ENCODE measurements at places on chromosomes 7 and 10.

DNA sequence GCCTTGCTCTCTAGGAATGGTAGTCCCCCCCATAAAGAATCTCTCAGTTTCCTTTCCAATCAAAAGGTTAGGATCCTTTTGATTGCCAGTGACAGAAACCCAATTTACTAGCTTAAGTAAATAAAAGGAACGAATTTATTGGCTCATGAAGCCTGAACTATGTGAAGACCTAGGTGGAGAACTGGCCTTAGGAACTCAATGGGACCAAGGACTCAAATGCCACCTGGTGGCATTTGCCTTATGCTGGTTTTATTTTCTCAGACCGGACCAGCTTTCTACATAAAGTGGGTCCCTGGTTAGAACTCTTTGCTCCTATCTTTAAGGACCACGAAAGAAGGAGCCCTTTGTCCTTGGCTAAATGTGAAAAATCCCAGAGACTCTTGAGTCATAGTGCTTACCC, 25.4 kb downstream of the CFTR start:
- DNase-seq, result no peak

GRCh38 chr10:31103112-31103511, 71.4 kb upstream of the ZNF438 start:
- DNase-seq, result no peak

GRCh38 chr10:125985557-125986240, 89.3 kb downstream of the FANK1 start:
- no peak for DNase-seq

- DNase-seq, result no peak
These were observed 520 bp downstream of the CPA5 start for GRCh38 chr7:130345136-130345535.

GRCh38 chr10:96125142-96125515, 5.0 kb upstream of the ZNF518A start:
- no peak for DNase-seq
